ENCODE measurements at places on chromosomes 1 and 21.

DNA sequence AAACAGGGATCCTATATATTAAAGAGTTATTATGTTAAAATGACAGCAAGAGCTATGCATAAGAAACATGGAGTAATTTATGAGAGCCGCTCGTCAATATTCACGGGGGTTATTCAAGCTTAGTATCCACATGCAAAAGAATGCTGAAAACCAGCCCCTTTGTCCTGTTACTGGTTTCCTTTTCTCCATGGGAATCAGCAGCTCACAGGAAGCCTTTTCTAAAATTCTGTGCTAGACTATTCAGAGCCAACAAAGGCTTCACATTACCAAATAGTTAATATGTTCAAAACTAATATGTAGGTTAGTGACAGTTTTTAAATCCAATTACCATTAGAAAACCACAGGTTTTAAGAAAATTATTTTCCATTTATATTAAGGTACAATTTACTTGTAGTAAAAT lies 225.6 kb upstream of the MAP1LC3C start:
- DNase-seq: no peak

DNA sequence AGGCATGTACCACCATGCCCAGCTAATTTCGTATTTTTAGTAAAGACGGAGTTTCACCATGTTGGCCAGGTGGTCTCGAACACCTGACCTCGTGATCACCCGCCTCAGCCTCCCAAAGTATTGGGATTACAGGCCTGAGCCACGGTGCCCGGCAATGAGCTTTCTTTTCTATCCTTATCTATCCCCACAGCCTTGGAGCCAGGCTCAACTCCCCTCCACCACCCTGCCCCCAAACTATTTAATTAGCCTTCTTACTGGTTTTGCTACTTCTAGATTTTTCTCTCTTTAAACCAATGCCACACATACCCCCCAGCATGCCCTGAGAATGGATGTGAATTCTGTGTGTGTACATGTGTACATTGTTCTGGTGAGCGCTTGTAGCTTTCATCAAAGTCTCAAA lies 5.7 kb upstream of the VANGL2 start:
- no peak for DNase-seq

GRCh38 chr1:21192284-21192683 lies 15.6 kb upstream of the EIF4G3 start:
- no peak for DNase-seq

- DNase-seq: no peak
These were observed 977 bp downstream of the TRAF3IP3 start for GRCh38 chr1:209756615-209757445.

DNA sequence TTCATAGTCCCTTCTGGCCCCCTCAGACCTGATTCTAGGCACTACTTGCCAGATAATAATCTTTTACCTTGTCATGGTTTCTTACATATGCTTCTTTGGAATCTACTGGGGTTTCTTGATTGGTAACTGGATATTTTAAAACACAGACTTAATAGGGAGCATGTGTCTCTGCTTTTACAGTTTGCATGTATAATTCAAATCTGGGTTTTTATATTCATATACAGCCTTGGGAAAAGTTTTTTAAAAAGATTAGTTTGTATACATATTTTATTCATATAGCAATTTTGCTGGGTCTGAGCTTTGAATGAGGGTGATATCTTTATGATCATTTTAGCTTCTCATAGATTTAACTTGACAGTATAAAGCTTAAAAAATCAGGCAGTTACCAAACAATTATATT lies 21.1 kb upstream of the CD1D start:
- no peak for DNase-seq

- no peak for DNase-seq
These were observed 2.8 kb upstream of the NRAS start for GRCh38 chr1:114719424-114719787.

DNA sequence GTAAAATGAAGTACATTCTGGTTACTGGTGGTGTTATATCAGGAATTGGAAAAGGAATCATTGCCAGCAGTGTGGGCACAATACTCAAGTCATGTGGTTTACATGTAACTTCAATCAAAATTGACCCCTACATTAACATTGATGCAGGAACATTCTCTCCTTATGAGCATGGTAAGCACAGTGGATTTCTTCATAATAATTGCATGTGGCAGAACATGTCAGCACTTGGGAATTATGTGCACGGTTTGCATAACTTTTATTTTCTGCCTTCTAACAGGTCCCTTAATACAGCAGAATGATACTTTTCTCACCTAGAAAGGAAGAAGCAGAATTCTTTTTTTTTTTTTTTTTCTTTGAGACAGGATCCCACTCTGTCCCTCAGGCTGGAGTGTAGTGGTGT lies 3.8 kb downstream of the CTPS1 start:
- DNase-seq: no peak

- no peak for DNase-seq
These were observed 7.6 kb upstream of the MX1 start for GRCh38 chr21:41418393-41418792.

Data from activated T-helper 1 cell treated with anti-CD3 and anti-CD28 coated beads, Interleukin-2, amount 50 U/mL, for 16 hours (primary cell).